Sigmoid colon (tissue), 7 donors: ENCODE measurements at places on chromosomes 4 and X. TPM values are rescaled to one million over a fixed set of nuclear protein-coding genes. Genes with fewer than 3 reads are reported as not detected.

Gene TNIP3
- total RNA-seq = not detected

DNA sequence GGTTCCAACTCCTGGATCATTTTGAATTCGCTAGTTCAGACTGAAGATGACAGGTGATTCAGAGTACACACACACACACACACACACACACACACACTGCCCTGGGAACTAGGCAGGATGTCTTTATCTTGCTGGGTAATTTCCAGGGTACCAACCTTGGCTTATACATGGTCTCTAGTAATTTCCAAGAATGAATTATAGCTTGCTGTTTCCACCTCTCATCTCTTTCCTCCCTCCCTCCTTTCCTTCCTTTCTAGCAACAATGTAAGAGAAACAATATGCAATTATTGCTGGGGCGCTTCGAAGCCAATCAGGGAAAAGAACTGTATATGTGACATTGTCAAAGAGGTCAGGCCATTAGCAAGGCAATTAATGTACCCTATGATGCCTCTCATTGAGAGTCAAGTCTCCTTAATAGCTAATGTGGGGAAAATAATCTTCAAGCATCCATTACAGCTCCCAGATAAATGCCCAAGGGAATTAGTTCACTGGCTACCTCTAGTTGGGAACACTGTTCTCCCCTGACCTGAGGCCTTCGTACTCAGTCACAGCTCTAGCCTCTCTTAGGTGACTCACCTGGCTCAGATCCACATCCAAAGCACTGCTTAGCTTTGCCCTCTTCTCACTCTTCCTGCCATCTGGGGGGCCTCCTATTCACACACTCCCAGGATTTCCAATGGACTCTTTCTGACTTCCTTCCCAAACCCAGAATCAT, 311.5 kb downstream of the PPP1R2C start:
- no peak for DNase-seq

Gene SPANXN3
- not detected for total RNA-seq

Gene STK32B
- total RNA-seq = 1.5 TPM

DNA sequence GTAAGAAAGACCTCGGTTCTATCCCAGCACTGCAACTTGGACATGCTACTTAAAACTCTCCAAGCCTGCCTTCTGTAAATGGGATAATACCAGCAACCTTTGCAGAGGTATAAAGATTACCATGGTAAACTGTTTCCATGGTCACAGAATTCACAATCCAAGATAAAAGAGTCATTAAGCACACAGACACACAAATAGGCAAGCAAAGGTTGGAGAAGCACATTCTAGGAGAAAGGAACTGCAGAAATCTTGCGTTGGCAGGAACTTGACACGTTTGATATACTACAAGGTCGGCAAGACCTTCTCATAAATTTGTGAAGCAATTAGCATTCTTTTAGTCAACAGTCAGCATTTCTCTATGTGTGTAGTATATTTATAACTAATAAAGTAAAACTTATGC, 12.3 kb upstream of the CHRNA9 start:
- no peak for DNase-seq

- no peak for DNase-seq
These were observed 16.6 kb downstream of the STK32B start for GRCh38 chr4:5067908-5068307.

- no peak for DNase-seq
These were observed 222.8 kb downstream of the TRAM1L1 start for GRCh38 chr4:116862592-116862991.

GRCh38 chr4:138087066-138087719, 155.0 kb downstream of the SLC7A11 start:
- no peak for DNase-seq

- no peak for DNase-seq
These were observed 7.6 kb upstream of the DCLK2 start for GRCh38 chr4:150070464-150071170.

DNA sequence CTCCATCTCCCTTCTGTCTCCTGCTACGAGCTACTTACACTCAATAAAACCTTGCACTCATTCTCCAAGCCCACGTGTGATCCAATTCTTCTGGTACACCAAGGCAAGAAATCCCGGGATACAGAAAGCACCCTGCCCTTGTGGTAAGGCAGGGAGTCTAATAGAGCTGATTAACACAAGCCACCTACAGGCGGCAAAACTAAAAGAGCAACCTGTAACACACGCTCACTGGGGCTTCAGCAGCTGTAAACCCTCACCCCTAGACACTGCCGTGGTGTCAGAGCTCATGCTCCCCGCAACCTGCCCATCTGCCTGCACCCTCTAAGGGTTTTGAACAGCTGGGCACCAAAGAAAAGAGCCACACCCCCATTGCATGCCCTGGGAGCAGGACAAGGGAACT, 755.4 kb upstream of the HTR2C start:
- no peak for DNase-seq

- no peak for DNase-seq
These were observed 50.1 kb downstream of the RXFP1 start for GRCh38 chr4:158571736-158572135.

GRCh38 chr4:87121341-87122065, 98.9 kb downstream of the KLHL8 start:
- DNase-seq = no peak

Gene TBC1D14
- total RNA-seq = 29.5 TPM

DNA sequence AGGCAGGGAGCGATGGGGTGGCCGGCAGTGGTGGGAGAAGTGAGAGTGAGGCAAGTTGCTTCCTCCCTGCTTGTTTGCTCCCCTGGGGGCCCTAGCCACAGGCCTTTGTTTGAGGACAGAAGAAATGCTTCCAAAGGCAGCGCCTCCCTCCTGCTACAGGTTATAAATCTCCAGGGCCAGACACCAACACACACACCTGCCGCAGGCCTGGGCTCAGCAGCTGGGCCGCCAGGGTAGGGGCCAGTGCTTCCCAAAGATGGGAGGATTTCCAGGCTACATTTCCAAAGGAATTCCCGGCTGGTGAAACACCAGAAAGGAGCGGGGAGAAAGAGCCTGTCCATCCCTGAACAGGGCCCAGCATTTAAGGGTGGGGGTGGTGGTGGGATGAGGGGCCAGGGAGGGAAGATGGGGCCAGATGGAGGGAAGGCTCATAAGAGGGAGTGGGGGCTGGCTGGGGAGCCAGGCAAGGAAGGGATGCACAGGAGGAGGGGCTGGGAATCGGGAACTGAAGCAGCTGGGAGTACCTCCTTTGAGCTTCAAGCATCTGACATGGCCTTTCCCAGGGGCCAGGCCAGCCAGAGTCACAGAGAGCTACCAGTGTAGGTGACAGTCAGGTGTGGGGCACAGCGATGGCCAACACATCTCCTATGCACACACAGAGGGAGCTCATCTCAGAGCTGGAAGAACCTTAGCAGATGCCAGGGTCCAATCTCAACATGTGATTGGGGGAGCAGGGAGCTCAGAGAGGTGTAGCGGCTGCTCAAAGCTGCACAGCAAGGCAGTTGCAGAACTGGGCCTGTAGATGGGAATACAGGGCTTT, 143.9 kb downstream of the PJA1 start:
- DNase-seq = no peak

Gene RPS6KA6
- 7.2 TPM for total RNA-seq

- DNase-seq = peak; percentile 66
These were observed 528 bp downstream of the FMR1 start for GRCh38 chrX:147912093-147912801.

GRCh38 chrX:110041980-110042379, 39.1 kb downstream of the TMEM164 start:
- no peak for DNase-seq

- no peak for DNase-seq
These were observed 39.1 kb downstream of the PSAPL1 start for GRCh38 chr4:7395645-7396044.

- no peak for DNase-seq
These were observed 244.3 kb downstream of the RBMX2 start for GRCh38 chrX:130645955-130646583.

GRCh38 chr4:152785639-152786615, 6.2 kb downstream of the ARFIP1 start:
- no peak for DNase-seq

DNA sequence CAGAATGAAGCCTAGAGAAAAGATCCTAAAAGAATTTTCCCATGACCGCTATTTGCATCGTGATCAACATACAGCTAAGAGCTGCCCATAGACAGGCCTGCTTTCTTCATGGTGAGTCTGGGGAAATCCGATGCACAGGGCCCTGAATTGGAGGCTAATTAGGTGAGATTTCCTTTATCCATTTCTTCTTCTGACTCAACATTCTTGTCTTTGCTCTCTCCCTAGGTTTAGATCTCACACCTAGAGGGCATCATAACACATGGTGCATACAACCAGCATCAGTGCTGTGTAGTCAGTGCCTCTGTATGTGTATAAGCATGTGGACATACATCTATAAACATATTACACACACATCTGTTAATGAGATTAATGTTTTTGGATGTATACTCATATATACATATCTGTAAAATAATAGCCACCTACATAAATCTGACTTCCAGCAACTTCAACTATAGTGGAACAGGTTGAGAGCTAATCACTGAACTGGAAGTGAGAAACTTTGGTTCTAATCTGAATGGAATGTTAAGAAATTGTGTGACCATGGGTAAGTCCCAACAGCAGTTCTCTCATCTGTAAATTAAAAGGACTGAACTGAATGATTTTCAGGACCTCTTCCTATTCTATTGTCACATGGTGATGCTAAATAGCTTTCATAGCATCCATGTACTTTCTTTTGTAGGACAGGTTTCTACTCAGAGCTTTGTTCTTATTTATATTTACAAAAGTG, 17.5 kb downstream of the GATB start:
- no peak for DNase-seq

DNA sequence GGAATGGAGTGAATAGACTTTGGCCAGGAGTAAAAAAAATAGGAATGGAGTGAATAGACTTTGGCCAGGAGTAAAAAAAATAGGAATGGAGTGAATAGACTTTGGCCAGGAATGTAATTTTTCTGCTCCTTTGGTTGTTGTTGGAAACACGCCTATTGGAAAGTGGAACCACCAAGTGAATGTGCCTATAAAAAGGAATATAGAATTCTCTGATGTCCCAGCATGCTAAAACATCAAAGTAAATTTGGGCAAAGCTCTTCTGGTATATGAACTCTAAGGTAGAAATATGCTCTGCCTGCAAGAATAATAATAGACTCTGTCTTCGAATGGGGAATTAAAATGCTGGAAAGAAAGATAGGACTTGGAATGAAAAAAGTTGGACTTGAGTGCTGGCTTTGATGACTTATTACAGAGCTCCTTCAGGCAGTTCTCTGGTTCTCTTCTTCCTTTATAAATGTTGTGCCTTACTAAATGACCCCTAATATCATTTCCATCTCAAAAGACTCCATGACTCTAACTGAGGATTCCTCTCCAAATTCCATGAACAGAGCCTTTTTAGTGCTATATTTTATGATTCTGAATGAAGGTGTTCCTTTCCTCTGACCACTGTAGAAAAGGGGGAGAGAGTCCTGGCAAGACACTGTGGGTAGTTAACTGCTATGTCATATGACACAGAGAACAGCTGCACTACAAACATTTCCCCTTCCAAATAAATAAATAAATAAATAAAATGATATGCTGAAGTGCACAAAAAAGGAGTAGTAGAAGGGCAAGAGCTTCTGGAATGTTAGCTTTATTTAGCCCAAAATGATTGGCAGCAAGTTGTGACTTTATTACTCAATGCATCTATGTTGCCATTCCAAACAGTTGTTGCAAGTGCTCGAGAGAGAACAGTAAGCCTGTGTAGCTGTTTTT, 13.5 kb upstream of the GBA3 start:
- no peak for DNase-seq

GRCh38 chr4:40394236-40394635, 59.1 kb downstream of the CHRNA9 start:
- no peak for DNase-seq

Gene CCDC110
- 1.6 TPM for total RNA-seq

DNA sequence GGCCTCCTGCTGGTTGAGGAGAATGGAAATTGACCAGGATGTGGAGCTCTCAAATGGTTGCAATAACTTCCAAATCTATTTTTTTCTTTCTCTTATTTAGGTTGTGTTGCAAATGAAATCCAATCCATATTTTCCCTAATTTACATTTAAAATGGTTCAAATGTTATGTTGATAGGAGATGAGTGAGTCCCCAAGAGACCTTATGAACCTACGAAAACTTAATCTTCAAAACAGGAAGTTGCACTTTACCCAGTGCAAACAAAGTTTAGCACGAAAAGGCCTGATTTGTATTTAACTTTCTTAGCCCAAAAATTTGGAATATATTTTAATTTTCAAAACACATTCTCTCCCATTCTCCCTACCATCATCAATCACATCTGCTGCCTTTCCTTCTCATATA, 59.3 kb upstream of the NDP start:
- DNase-seq = no peak

DNA sequence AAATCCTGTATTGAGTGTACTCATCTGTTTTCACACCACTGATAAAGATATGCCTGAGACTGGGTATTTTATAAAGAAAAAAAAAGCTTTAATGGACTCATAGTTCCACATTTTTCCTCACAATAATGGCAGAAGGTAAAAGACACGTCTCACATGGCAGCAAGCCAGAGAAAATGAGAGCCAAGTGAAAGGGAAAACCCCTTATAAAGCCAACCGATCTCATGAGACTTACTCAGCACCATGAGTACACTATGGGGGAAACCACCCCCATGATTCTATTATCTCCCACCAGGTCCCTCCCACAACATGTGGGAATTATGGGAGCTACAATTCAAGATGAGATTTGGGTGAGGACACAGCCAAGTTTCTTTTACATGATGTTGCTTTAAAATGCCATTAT, 171.9 kb downstream of the GALNTL6 start:
- DNase-seq = no peak

- DNase-seq = no peak
These were observed 5.4 kb downstream of the FAM47E start for GRCh38 chr4:76256968-76257367.
